ENCODE measurements at places on chromosomes 2 and 18. TPM values are rescaled to one million over a fixed set of nuclear protein-coding genes. Genes with fewer than 3 reads are reported as not detected.

CFC1 gene
- not detected for total RNA-seq

TMEM163 gene
- total RNA-seq = not detected

CRACDL gene
- total RNA-seq = not detected

FOXD4L1 gene
- not detected for total RNA-seq

RFX8 gene
- total RNA-seq = 1.9 TPM

TLX2 gene
- total RNA-seq = not detected

GNAL gene
- total RNA-seq = 0.28 TPM

ASB18 gene
- total RNA-seq = not detected

TFPI gene
- total RNA-seq = 93.9 TPM

ATP8B1 gene
- total RNA-seq = 136 TPM

FAM117B gene
- 1.1 TPM for total RNA-seq
